ENCODE measurements at places on chromosomes 5 and 9.

- no peak for DNase-seq
Measured at GRCh38 chr9:126327006-126327713, 531 bp downstream of the MVB12B start.

GRCh38 chr5:93100976-93101375 is 480.0 kb downstream of the NR2F1-AS1 start:
- no peak for DNase-seq

- DNase-seq: no peak
Measured at GRCh38 chr9:112194969-112195431, 19.9 kb upstream of the SUSD1 start.

DNA sequence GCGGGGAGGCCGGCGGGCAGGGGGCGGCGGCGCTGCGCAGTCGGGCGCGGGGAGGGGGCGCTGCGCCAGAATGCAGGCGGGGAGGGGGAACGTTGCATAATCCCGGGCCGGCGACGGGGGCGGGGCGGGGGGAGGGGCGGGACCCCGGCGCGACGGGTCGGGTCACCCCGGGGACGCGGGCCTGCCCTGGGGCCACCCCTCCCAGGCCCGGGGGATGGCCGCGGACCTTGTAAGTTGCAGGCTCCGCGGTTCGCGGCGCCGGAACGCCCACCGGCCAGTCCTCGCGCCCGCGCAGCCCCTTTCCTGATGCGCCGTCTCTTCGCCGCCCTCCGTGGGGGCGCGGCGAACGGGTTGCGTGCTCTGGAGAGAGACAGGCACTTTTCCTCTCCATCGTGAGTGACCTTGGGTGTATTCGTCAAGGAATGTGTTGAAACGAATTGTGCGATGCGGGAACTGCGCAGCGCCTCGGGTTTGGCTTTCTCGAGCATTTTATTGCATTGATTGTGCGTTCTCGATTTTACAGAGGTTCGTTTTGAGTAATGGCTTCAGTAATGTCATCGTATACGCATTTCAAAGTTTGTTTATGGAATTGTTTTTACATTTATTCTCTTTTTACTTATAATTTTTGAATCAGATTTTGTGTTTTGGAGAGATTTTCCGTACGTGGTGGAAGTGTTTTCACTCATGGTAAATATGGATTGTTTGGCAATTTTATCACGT is 802 bp downstream of the SPIN1 start:
- DNase-seq: no peak

DNA sequence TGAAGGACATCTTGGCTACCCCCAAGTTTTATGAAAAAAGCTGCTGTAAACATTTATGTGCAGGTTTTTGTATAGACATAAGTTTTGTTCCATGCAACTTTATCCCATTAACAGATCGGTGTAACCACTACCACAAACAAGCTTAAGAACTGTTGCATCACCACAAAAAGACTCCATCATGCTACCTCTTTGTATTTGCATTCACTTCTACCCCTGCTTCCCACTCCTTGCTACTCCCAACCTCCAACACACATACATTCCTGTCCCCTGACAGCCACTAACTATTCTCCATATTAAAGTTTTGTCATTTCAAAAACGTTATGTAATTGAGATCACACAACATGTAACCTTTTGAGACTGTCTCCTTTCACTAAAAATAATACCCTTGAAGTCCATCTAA is 57.8 kb upstream of the LHFPL2 start:
- no peak for DNase-seq

DNA sequence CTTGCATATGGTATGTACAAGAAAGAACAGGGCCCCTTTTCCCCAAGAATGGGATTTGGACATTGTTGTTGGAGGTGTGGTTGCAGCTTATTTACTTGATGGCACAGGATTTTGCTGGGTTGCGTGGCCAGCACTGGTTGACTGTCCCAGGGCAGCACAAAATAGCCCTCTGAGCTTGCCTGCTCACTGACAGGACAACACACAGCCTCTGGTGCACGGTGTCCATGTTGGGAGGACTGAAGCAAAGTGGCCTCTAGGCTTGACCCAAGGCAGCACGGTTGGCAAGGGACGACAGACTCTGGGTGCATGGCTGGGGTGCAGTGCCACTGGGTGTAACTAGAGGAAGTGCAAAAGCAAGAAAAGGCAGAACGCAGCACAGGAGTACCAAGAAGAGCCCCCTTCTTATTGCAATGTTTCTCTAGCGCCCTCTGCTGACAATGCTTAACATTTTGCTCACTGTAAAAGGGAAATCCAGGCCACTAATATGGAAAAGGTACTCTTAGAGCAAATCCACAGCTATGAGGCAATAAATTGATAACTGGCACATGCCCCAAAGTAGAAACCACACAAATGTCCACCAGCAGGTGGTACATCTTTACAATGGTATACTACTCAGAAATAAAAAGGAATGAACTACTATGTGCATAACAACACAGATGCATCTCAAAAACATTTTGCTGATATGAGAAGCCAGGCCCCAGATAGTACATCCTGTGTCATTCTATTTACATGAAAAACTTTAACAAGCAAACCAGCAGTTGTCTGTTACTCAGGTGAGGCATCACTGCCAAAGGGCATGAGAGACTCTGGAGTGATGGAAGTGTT is 47.4 kb upstream of the BARX1 start:
- DNase-seq: no peak

- DNase-seq: no peak
Measured at GRCh38 chr5:21856987-21857386, 996.2 kb downstream of the CDH12 start.

DNA sequence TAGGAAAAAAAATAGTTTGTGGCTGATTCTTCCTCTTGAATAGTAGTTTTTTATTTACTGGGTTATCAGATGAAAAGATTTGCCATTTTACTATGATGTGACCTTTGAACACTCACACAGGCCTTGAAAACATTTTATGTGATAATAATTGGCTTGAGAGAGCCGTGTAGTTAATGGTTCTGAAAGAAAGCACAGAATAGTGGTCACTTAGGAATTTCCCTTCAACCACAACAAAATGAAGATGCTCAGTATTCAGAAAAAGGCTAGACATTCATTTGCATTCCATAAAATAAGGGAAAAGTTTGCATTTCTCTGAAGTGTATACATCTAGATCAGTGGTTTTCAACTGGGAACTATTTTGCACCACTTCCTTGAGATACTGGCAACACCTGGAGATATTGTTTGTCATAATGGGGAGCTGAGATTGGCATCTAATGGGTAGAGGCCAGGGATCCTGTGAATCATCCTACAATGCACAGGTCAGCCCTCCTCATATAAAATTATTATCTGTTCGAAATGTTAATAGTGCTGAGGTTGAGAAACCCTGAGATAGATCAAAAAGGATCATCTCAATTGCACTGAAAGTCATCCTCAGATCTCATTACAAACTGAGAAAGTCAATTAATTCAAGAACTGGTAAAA is 446.4 kb upstream of the CCNG1 start:
- DNase-seq: no peak

GRCh38 chr5:152869971-152870370 is 464.9 kb upstream of the NMUR2 start:
- DNase-seq: no peak

DNA sequence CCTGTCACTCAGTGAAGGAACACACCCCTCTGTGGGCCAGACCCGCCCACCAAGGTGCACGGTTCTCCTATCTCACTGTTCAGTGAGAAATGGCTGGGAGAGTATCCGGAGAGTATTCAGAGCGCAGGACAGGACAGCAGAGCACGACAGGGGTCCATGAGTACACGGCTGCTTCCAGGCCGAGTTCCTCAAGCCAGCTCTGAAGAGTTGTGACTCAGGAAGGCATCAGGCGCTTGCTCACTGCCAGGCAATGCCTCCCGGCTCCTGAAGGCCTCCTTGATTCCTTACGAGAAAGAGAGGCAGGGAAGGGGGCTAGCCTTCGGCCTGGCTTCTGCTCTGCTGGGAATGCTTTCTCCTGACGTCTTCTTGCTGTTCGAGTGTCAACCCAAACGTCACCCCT is 132.1 kb upstream of the PPP1R26 start:
- DNase-seq: no peak

GRCh38 chr5:36355516-36355915 is 53.8 kb upstream of the RANBP3L start:
- no peak for DNase-seq

DNA sequence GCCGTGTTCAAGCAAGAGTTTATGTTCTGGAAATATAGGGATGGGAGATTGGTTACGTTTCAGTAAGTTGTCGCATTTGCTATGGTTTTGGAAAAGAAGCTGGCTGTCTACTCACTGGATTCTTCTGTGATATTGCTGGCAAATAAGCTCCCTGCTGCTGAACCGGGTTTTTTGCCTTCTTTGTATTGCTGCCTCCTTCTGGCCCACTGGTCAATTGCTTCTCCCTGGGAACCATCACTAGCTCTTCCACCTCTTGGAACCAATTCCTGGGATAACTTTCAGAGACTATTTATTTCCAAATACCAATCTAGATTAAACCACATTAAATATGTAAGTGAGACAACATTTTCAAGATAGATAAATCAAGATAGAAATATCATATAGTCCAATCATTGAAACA is 43.0 kb downstream of the NUDT12 start:
- DNase-seq: no peak

DNA sequence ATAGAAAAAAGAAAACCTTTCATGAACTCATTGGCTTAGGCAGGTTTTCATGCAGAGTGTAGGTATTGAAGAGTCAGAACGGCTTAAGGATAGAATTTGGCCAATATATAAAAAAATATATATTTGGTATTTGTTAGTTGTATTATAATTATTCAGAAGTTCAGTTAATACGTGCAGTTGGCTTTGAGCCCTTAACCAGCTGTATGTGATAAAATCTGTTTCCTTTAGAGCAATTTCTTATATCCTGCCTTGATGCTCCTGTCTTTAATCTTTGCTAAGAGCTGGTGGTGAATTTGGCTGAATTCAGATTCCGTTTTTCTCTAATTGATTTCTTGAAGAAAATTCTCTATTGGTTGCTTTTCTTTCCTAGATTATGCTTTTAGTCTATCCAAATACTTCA is 3.7 kb downstream of the ANXA1 start:
- DNase-seq: no peak

GRCh38 chr9:135811801-135812200 is 95.5 kb downstream of the CAMSAP1 start:
- DNase-seq: no peak

GRCh38 chr5:136703706-136704105 is 338.4 kb upstream of the TRPC7 start:
- no peak for DNase-seq

DNA sequence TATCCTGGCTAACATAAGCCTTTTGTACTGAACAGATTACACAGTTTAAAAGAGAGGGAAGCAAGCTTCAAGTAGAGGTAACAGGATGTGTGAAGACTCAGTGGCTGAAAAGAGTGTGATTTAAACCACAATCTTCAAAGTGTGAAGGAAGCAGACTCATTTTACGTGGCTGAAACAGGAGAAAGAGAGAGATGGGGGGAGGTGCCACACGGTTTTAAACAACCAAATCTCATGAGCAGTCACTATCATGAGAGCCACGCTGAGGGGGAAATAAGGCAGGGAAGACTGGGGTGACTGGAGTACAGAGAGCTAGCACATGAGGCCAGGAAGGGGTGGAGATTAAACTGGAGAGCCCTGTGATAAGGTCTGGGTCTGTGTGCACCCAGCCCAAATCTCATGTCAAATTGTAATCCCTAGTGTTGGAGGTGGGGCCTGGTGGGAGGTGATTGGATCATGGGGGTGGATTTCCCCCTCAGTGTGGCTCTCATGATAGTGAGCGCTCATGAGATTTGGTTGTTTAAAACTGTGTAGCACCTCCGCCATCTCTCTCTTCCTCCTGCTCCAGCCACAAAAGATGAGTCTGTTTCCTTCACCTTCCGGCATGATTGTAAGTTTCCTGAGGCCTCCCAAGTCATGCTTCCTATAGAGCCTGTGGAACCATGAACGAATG is 318.6 kb upstream of the CD180 start:
- no peak for DNase-seq

GRCh38 chr9:93574900-93575795 is 1.2 kb upstream of the PHF2 start:
- DNase-seq: no peak

GRCh38 chr9:100731038-100731556 is 153.2 kb downstream of the CAVIN4 start:
- no peak for DNase-seq

GRCh38 chr5:178086266-178086665 is 27.1 kb upstream of the N4BP3 start:
- DNase-seq: no peak

GRCh38 chr5:32299059-32299677 is 13.6 kb downstream of the MTMR12 start:
- DNase-seq: no peak

DNA sequence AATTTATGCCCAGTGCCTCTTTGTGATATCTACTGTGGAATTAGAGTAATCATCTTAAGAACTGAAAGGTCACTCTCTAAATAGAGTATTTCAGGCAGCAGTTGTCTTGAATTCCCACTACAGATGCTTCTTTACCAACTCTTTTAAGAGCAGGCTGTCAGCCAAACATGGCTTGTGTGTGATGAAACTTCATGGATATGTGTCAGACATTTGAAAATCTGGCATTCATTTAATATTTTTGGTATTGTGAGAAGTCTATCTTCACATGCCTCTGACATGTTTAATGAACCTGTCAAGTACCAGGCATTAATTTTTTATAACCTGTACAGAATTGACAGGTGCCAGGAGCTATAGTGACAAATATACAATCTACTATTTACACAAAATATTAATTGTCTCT is 318.6 kb downstream of the CDH9 start:
- no peak for DNase-seq

DNA sequence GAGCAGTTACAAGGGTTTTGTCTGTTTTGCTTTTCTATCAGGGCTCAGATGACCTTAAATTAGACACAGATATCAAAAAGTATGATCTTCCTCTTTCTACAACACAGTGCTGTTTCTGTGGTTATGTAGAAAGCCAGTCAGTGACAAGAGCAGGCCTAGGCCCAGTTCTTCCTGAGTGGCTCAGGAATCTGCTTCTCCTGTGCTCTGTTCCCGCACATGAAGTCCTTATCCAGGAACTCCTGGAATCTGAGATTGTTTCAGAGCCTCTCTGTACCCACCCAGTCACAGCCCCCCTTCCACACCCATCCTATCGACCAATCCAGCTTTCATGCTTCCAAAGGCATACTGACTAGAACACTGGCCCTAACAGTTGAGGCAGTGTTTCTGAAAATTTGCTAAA is 40.4 kb upstream of the SMU1 start:
- no peak for DNase-seq

DNA sequence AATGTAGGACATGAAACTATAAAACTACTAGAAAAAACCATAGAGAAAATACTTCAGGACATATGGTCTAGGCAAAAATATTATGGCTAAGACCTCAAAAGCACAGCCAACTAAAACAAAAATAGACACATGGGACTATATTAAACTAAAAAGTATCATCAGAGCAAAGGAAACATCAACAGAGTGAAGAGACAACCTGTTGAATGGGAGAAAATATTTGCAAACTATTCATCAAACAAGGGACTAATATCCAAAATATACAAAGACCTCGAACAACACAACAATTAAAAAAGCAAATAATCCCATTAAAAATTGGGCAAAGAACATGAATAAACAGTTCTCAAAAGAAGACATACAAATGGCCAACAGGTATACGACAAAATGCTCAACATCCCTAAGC is 210.9 kb downstream of the PCSK1 start:
- no peak for DNase-seq

- DNase-seq: no peak
Measured at GRCh38 chr5:107542428-107542827, 128.3 kb downstream of the EFNA5 start.

GRCh38 chr9:112174222-112174964 is 704 bp downstream of the SUSD1 start:
- DNase-seq: peak; percentile 64

- DNase-seq: no peak
Measured at GRCh38 chr9:122329597-122329996, 41.2 kb upstream of the PTGS1 start.

- peak; percentile 8 for DNase-seq
Measured at GRCh38 chr9:21789541-21790037, 12.8 kb upstream of the MTAP start.
